ENCODE measurements at places on chromosomes 5 and 9.

GRCh38 chr9:112338561-112338960 lies 5.1 kb upstream of the PTBP3 start:
- no peak for DNase-seq

- DNase-seq: no peak
These were observed 59.1 kb upstream of the GOLPH3 start for GRCh38 chr5:32233220-32233695.

- DNase-seq: no peak
These were observed 17.7 kb upstream of the NSMF start for GRCh38 chr9:137476856-137477255.

DNA sequence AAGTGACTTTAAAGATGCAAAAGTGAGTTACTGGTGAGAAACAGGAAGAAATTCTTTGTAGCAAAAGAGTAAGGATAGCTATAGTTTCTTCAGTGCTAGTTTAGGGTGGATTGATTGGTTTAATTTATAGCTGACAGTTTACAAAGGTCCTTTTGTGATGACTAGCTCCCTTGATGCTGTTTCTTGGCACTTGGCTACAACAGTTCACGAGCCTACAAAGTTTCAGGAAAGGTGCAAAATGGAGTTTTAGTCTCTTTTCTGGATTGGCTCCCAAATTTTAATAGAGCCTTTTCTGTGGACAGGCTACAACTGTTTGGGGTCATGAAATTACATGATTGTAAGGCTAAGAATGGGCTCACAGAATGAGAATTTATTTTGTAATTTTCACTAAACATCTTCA lies 40.9 kb upstream of the BNIP1 start:
- no peak for DNase-seq

DNA sequence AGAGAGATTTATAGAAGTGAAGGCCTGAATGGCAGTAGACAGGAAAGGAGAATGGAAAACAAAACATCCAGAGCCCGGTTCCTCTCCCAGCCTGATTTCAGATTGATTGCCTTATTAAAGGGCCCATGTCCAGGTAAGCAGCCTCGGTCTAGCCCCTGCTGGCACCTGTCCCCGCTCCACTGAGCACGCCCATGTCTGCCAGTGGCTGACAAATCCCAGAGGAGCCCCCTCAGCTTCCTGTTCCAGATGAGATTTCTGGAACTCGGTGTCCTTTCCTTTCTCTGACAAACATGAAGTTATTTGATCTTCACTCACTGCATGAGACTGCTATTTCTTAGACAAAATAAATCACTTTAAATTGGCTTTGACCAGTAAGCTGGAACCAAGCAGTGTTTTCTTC lies 187.0 kb upstream of the ADCY2 start:
- no peak for DNase-seq

DNA sequence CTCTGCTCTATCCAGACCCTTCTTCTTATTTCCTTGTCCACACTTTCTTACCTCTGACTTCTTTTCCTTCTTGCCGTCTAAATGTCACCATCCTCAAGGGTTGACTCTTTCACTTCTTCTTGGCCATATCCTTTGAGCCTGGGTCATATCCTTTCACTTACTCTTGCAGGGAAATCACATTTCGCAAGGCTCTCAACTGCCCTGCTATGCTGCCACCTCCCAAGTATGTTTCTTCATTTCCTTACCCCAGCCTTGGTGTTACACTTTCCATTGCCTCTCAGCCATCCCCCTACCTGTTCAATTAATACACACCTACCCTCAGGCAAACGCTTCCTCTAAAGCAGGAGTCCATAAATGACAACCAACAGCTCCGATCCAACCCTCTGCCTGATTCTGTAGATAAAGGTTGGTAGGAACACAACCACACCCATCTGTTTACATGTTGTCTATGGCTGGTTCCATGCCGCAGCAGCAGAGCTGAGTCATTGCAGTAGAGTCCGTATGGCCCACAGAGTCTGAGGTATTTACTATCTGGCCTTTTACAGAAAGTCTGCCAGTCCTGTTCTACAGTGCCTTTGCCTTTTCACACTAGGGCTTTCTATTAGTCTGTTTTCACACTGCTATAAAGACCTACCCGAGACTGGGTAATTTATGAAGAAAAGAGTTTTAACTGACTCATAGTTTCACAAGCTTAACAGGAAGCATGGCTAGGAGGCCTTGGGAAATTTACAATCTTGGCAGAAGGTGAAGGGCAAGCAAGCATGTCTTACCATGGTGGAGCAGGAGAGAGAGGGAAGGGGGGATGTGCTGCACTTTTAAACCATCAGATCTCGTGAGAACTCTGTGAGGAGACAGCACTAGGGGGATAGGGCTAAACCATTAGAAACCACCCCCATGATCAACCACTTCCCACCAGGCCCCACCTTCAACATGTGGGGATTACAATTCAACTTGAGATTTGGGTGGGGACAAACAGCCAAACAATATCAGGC lies 97.9 kb downstream of the SV2C start:
- peak; percentile 81 for DNase-seq

DNA sequence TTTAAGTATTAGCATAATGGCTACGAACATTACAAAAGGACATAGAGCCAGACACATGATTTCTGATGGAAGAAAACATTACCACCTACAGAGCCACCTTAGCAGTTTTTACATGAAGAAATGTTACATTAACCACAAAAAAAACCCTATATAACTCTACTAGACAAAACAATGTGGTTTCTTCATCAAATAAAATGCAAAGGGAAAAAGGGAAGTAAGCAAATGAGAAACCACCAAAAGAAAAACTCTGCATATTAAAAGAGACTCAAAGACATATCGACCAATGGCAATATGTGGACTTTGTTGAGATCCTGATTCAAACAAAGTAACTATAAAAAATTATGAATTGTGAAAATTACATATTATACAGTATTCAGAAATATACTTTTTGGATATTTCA lies 132.7 kb downstream of the TSSK1B start:
- DNase-seq: no peak

DNA sequence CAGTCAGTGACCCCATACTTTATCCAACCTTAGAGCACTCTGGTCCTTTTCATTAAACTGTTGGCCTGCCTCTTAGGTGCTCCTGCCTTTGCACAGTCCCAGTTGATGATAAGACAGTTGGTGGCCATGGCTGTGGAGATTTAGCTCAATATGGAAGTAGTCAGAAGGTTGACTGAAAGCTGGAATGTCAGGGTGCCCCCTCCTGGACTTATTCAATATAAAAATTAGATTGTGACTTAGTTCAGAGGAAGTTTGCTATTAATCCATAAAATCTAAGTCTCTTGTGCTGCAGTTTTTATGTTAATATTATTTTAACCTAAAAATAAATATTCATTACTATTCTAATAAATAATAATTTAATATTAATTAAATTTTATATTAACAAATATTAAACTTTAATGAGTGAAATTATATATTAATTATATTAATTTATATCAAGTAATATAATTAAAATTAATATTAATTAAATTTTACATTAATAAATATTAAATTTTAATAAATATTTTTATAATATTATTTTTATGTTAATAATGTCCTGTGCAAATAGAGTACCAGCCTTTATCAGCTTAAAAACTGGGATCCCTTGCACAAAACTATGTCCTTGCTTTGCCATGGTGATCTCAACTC lies 77.7 kb upstream of the ADAMTSL1 start:
- no peak for DNase-seq

- peak; percentile 90 for DNase-seq
These were observed 19.1 kb downstream of the ACSL6 start for GRCh38 chr5:131992370-131992769.

DNA sequence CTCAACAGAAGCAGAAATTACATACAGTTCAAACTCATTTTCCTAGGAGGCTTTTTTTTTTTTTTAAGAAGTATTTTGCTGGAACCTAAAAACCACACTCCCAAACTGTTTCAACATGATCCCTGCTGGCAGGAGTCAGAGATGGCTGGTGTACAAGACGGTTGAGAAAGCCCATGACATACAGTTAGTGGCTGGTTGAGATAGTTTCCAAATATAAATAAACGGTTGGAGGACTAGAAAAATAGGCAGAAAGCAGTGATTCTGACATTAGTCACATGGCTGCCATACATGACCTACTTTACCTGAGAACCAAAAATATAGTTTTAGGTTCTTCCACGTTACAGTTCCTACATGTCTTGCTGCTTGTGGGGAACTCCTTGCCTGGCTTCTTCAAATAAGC lies 31.7 kb upstream of the BASP1 start:
- no peak for DNase-seq

GRCh38 chr5:144504929-144505577 lies 334.4 kb downstream of the KCTD16 start:
- no peak for DNase-seq

DNA sequence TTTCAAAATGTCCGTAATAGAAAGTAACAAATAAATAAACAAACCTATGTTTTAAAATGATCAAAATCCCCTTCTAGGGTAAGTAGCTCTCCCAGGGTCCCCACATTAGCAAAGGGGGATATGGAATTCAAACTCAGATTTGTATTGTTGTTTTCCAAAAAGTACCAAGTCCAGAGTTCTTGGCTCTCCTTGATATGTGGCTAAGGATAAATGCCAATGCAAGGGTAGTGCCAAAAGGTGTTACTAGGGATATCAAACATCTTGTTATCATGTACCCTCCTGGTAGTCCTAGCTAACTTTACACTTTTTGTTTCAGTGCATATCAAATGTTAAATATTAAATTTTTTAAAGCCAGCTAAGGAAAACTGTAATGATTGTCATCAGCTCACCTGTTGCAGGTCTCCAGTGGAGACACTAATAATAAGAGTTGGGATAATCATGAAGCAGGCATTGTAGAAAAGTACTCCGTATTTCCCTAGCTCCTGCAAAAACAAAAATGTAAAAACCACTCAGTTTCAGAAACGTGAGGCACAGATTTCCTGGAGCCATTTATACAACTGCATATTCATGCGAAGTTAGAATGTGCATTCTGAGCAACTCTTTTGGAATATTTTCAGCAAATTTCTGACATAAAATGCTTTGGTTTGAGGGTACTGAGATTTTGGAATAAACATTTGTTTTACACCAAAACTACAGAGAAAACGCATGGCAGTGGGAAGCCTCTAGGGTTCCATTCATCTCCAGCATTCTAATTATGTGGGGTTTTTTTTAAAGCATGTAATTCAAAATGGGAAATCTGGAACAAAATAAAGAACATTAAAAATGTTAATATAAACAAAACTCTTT lies 39.8 kb downstream of the SLC35D2 start:
- no peak for DNase-seq

GRCh38 chr5:66642538-66642937 lies 46.3 kb downstream of the MAST4 start:
- no peak for DNase-seq

- no peak for DNase-seq
These were observed 49.9 kb downstream of the ITGA1 start for GRCh38 chr5:52837591-52838001.

DNA sequence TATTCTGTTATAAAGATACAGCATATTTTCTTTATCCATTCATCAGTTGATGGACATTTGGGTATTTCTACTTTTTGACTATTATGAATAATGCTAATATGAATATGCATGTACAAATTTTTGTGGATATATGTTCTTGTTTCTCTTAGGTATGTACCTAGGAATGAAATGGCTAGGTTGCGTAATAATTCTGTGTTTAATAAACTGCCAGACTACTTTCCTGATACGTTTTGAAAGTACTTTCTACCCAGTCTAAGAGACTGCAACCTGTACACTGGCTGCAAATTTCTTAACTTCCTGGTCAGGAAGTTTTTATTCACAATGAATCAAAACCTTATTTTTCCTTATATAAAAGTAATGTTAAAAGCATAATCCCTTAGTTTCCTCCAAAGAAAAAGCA lies 93.9 kb upstream of the STARD4 start:
- DNase-seq: no peak

DNA sequence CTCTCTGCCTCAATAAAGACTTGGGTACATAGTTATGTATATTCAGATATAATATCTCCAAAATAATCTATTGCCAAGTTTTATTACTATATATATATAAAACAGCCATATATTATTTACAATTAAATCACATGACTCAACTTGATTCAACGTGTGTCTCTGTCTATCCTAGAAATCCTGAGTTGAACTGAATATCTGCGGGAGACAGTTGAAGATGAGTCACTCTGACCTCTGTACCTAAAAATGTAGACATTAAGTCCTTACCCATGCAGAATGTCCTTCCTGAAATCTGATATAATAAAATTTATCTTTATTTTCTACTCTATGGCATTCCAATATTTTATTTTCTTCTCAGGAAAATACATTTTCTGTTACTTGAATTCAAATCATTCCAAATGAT lies 218.2 kb upstream of the PRDM9 start:
- DNase-seq: no peak

DNA sequence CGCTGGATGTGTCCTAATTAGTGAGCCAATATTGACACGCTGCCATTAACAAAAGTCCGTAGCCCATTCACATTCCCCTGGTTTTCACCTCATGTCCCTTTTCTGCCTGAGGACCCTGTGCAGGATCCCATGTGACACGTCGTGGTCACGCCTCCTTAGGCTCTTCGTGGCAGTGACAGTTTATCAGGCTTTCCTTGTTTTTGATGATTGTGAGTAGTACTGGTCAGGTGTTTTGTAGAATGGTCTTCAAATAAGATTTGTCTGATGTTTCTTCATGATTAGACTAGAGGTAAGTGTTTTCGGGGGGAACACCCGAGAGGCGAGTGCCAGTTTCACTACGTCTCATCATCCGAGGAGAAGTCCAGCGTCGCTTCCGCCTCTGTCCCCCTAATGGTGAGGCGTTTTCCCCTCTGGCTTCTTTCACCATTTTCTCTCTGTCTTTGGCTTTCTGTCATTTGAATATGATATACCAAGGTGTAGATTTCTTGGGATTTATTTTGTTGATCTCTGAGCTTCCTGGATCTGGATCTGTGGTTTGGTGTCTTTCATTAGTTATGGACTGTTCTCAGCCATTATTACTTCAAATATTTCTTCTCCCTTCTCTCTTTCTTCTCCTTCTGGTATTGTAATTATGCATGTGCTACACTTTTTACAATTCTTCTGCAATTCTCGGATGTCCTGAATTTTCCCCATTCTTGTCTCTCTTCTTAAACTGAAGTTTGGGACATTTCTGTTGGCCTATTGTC lies 57.3 kb downstream of the TRIP13 start:
- DNase-seq: no peak

- no peak for DNase-seq
These were observed 25.4 kb upstream of the NR3C1 start for GRCh38 chr5:143428738-143429420.
